HAP-1 (cell line): ENCODE measurements at places on chromosomes 1 and 21.

GRCh38 chr1:11999236-11999635, 19.0 kb downstream of the MFN2 start:
- DNase-seq: no peak

DNA sequence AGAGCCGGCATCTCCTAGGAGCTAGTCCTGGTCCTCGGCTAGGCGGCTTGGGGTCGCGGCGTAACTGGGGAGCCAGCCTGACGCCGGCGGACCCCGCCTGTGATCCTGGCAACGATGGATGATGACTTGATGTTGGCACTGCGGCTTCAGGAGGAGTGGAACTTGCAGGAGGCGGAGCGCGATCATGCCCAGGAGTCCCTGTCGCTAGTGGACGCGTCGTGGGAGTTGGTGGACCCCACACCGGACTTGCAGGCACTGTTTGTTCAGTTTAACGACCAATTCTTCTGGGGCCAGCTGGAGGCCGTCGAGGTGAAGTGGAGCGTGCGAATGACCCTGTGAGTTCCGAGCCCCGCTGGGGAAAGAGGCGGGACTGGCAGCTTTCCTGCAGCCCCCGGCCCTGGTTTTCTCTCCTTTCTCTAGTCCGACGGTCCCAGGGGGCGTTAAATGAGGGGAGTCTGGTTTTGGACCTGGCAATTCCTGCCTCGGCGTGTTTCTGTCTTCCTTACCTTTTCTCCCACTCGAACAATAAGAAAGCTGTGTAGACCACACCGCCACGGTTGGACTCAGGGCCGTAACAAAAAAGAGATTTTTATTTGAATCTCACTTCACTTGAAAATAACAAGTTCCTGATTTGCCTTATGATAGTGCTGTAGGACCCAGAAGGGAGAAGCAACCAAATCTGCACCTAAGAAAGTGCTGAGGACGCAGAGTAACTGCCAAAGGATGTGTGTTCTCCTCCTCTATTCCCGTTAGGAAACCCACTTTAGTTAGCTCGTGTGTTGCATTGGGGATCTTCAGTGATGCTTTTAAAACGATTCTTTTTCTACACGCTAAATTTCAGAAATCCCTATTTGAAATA, at the start of gene SPRTN:
Gene SPRTN (plus strand): TSS at position 24 of the 859 bp plus-strand sequence. CDS start 91 bp downstream, at position 115.
- DNase-seq: no peak

DNA sequence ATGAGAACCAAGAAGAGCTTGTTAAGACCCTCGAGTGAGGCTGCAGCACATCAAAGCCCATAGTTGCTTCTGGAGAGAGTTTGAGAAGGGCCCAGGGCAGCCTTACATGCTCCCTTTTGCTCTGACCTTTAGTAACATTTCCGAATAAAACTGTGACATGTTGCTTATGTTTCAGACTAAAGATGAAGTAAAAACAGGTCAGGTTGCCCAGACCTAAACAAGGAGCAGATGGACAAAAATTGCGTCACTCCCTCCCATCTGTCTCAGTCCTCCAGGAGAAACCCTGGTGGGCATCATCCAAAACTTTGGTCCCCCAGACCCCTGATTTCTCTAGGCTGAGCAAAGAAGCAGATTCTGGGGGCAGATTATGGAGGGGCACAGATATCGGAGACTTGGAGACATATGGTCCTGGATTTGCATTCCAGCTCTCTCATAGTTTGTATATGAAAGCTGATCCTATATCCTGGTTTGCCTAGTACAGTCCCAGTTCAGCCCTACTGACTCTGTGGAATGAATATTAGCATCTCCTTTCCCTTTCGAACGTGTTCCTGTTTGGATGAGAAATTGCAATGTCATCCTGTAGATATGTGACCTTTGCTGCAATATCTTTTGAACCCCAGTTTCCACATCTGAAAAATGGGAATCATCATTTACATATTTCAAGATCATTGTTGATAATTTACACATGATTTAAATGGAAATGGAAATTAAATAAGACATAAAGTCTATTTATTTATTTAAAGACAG, 304.9 kb upstream of the USP24 start:
- DNase-seq: no peak

- no peak for DNase-seq
Measured at GRCh38 chr1:28258628-28259251, 578 bp upstream of the SESN2 start.

DNA sequence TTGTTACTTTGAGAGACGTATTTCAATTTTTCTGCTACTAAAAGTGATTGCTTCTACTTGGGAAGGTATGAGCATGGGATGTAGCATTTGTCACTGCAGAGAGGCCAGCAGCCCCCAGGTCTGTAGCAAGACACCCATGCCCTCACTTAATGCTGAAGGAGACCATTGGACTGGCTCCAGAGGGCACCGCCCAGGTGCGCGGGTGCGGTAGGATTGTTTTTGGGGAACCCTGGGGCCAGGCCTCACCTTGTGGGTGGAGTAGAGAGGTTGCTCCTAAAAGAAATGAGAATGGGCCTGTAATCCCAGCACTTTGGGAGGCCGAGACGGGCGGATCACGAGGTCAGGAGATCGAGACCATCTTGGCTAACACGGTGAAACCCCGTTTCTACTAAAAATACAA, 30.6 kb upstream of the IFNGR2 start:
- no peak for DNase-seq

DNA sequence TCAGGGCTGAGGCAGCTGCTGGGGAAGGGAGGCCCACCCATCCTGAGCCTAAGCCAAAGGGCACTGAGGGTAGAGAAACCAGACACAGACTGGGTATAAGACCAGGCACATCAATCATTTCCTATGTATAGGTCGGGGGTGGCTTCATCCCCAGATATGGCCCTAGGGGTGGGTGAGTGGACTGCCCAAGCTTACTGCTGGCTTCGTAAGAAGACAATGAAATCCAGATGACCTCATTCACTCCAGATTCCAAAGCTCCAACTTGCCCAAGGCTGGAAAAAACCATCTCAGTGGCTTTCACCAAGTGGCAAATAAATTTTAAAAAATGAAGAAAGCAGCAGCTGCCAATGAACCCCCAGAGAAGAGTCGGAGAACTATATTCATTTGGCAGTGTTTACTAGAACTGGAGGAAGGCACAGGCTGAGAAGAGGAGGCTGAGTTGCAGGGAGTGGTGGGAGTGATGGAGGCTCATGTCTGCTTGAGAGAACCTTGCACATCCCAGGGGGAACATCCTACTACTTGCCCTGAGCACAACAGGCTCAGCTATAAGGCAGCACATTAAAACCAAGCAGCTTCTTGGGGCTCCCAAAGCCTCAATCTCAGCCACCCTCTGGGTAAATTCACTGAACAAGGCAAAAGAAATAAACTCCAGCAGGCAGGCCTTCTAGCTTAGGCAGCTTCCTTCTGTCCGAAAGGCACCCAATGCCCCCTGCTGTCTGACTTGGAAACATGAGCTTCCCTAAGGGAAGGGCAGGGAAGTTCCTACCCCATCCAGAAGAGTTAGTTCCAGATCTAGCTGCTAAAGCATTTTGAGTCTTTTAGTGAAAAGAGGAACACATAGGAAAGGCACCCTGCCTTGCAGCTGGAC, 14.1 kb downstream of the PEA15 start:
- DNase-seq: no peak

DNA sequence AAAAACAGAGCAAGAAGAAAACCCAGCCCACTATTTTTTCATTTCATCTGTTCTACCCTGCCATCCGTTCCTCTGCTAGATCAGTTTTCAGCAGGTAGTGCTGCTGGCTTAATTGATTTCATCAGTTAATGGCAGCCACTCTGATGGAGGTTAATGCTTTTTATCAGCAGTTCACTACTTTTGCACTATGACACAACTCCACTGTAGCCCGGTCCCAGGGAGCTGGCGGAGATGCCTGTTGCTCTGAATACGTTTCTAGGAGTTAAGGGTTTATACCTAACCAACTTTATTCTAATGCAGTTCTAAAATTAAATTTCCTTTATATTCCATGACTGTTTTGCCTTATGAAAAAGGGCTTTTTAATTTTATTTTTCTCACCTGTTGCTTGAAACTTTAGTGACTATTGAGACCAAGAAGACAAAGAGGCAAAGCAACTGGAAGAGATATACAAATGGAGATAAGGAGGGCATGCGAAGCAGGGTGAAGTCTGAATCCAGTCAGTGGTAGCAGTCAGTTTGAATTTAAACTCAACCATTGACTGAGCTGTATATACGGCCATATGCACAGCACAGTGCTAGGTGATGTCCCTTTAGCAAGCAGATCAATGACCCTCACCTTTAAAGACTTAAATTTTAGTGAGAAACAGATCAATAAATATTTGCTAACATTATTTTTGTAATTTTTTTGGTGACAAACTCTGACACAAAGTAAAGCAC, 477.9 kb downstream of the LMO4 start:
- DNase-seq: no peak

DNA sequence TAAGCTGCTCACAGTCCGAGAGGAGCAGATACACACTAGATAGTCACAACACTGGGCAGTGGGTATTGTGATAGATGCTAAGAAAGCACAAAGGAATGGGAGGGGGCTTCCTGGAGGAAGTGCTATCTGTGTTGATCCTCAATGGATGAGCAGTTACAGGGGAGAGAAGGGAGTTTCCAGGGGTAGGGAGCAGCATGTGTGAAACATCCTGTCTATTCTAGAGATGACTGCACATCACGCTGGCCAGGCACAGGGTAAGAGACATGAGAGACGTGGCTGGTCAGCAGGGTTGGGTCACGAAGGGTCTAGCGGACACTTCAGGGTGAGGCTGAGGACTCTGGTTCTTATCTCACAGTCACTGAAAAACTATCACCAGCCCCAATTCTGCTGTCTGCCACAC, 235.2 kb downstream of the TRABD2B start:
- DNase-seq: no peak

GRCh38 chr21:41065539-41065938, 102.4 kb upstream of the BACE2 start:
- DNase-seq: no peak

- no peak for DNase-seq
Measured at GRCh38 chr1:100050139-100050538, 80.3 kb downstream of the SLC35A3 start.

DNA sequence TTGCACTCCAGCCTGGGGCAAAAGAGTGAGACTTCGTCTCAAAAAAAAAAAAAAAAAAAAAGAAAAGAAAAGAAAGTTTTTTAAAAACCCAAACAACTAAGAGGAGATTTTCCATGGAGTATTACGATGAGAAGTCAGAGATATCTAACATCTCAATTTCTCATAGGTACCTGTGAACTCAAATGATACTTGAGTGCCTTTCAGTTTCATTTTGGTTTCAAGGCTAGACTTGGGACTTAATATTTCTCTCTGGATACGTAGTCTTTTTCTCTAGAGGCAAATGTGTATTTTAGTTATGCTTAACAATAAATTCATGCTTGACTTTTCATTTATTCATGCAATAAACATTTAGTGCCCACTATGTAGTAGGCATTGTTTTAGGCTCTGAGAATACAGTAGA, 15.0 kb downstream of the ZYG11B start:
- DNase-seq: no peak

DNA sequence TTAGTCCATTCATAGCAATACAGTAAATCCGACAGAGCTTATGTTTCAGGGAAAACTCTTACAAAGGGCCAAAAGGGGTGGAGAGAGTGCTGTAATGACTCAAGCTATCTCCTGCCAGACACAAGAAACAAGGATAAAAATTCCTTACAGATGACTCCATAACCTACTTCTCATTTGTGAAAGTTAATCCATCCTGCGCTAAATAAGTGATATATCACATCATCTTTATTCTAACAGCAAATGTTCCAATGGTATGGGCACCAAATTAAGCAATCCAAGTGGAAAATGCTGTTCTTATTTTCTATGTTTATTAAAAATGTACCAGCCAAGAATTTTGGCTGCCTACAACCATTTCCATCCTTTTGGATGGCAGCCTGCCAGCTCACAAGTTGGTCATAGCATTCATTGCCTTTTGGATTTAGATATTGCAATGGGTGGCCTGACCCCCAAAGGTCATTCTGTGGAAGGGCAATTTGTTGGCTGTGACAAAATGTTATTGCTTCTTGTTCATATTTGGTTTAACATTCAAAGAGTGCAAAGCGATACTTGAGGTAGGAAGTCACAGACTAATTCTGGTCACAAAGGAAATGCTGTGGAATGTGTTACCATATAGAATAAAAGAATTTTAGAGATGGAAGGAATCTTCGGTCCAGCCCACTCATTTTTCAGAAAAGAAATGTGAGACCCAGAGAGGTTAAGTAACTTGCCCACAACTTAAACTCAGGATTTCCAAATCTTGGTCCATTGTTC, 2.8 kb upstream of the ENAH start:
- DNase-seq: no peak

DNA sequence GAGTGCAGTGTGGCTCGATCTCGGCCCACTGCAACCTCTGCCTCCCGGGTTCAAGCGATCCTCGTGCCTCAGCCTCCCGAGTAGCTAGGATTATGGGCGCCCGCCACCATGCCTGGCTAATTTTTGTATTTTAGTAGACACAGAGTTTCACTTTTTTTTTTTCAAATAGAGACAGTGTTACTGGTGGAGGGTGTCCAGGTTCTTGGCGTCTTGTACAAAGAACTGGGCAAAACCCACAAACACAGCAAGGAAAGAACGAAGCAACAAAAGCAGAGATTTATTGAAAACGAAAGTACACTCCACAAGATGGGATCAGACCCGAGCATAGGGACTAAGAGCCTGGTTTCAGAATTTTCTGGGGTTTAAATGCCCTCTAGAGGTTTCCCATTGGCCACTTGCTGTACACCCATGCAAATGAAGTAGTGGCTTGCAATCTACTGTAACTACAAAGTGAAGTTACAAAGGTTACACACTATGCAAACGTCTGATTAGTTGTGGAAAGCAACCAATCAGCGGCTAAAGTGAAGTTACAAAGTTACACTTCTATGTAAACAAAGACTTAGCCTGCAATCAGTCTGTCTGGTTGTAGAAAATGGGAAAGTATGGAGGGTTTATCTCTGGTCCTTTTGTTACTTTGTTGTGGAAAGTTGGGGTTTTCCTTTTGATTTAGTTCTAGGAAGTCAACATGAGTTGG, 199.1 kb downstream of the DYRK1A start:
- no peak for DNase-seq

DNA sequence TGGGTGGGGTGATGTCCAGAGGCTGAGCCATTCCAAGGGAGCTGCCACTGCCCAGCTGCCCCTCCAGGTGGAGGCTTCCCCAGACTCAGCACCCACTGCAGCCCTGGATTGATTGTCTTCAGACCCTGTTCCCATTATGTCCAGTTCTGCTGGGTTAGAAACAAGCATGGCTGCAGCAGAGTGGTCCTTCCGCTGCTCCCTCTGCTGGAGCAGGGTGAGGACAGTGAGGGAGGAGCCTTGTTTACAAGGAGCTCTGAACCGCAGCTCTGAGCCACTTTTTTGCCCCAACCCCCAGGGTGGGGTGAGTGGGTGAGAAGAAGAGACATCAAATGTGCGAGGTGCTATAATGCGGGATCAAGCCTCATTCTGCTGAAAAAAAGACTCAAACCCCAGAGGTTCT, 2.3 kb downstream of the TNNT2 start:
- DNase-seq: no peak

GRCh38 chr1:79587229-79587628, 580.7 kb upstream of the ADGRL4 start:
- DNase-seq: no peak

GRCh38 chr1:94738371-94738770, 81.8 kb upstream of the SLC44A3 start:
- DNase-seq: no peak

GRCh38 chr1:2601721-2602303, 15.2 kb downstream of the PRXL2B start:
- DNase-seq: no peak

GRCh38 chr1:109787211-109787844, 23.6 kb upstream of the EPS8L3 start:
- DNase-seq: no peak

- no peak for DNase-seq
Measured at GRCh38 chr1:17546946-17547670, 7.6 kb downstream of the ARHGEF10L start.

GRCh38 chr1:25729790-25730644, 70.0 kb upstream of the SELENON start:
- no peak for DNase-seq
